ENCODE measurements at places on chromosomes 6 and 20. TPM values are rescaled to one million over a fixed set of nuclear protein-coding genes. Genes with fewer than 3 reads are reported as not detected.

DNA sequence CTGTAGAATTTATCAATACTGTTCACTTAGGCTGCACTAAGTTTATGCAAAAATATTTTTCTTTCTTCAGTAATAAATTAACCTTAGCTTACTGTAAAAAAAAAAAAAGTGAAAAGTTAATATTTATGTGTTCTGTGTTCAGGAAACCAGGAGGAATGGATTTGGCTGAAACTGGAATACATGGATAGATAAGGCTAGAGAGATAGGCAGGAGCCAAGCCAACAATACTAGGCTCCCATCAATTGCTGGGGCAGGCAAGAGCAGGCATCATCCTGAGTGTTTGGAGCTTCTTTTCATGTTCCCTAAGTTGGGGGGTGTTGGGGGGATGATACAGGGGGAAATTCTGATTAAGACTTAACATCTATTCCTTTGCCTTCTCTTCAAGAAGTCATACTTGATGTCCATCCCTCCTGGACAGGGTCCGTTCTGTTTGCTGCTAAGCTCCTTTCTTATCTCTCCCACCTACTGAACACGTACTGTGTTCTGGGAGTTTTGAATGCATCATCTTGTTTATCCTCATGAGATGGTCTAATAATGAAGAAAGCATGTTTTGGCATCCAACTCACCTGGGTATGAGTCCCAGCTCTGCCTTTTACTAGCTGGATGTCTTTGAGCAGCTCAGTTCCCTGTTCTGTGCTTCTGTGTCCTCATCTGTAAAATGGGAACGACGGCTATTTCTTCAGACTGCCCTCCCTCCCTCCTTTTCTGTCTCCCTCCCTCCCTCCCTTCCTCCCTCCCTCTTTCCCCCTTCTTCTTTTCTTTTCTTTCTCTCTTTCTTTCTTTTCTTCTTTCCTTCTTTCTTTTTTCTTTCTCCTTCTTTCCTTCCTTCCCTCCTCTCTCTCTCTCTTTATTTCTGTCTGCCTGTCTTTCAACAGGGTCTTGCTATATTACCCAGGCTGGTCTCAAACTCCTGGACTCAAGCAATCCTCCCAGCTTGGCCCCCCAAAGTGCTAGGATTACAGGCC lies 6.4 kb upstream of the PROCR start:
- no peak for DNase-seq
- H3K27me3 ChIP-seq, result peaks cover 2% of the 10 kb centered on the region
- H3K36me3 ChIP-seq, result peaks cover 9% of the 10 kb centered on the region
- H3K4me3 ChIP-seq, result no peak overlapping the region

- no peak for DNase-seq
- H3K27ac ChIP-seq, result no peak overlapping the region
- H3K4me1 ChIP-seq, result no peaks in the 10 kb centered on the region
- H3K4me3 ChIP-seq, result no peak overlapping the region
- H3K36me3 ChIP-seq, result no peaks in the 10 kb centered on the region
These were observed 54.9 kb downstream of the PXDC1 start for GRCh38 chr6:3696525-3697088.

GRCh38 chr6:154247119-154247861 lies 109.3 kb downstream of the IPCEF1 start:
- H3K36me3 ChIP-seq, result peaks cover 48% of the 10 kb centered on the region
- DNase-seq, result peak; percentile 50
- peak overlapping the region; percentile 89 for H3K4me3 ChIP-seq
- H3K4me1 ChIP-seq, result peaks cover 90% of the 10 kb centered on the region

- H3K4me3 ChIP-seq, result no peak overlapping the region
- DNase-seq, result no peak
- H3K36me3 ChIP-seq, result no peaks in the 10 kb centered on the region
- H3K27ac ChIP-seq, result no peak overlapping the region
- H3K4me1 ChIP-seq, result no peaks in the 10 kb centered on the region
These were observed 36.3 kb upstream of the SLC4A11 start for GRCh38 chr20:3275064-3275935.

DNA sequence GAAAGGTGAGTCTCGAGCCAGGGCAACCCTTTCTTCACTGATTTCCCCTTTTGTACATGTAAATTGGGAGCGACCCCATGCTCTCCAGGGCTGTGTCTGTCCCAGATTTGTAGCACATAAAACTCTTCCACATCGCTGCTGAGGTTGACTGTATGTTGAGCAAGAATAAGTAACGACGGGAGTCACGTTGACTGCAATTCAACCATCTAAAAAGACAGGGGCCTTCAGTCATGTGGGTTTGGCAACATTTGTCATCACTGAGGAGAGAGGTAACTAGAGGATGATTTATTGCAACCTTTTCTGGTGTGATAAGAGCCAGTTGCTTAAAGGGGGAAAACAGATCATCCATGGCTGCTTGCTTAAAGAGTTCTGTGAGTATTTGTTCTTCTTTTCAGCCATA lies 159.4 kb upstream of the SULF2 start:
- no peaks in the 10 kb centered on the region for H3K36me3 ChIP-seq
- H3K27me3 ChIP-seq, result peaks cover 7% of the 10 kb centered on the region
- no peak overlapping the region for H3K4me3 ChIP-seq

GRCh38 chr6:7912024-7912423 lies 1.4 kb upstream of the TXNDC5 start:
- no peak overlapping the region for H3K27ac ChIP-seq
- H3K36me3 ChIP-seq, result no peaks in the 10 kb centered on the region
- DNase-seq, result no peak
- no peak overlapping the region for H3K4me3 ChIP-seq

GRCh38 chr20:2130062-2130591 lies 28.5 kb downstream of the STK35 start:
- H3K27ac ChIP-seq, result no peak overlapping the region
- H3K36me3 ChIP-seq, result no peaks in the 10 kb centered on the region
- peaks cover 22% of the 10 kb centered on the region for H3K4me1 ChIP-seq
- no peak overlapping the region for H3K4me3 ChIP-seq
- DNase-seq, result no peak
- no peaks in the 10 kb centered on the region for H3K27me3 ChIP-seq

DNA sequence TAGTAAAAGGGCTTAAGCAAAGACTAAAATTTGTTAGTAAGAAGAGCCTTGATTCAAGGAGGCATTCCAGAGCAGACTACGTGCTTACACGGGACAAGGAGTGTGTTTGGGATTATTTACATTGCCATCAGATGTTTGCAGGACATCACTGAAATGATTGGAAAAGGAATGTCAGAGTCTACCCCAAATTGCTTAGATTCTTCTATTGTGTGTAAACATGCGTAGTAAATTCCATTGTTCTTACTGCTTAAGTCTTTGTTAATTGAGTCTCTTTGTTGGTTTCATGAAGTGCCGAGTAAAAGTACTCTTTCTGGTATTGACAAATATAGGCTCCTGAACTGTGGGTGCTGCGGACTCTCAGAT lies 60.5 kb downstream of the CD83 start:
- H3K4me3 ChIP-seq, result no peak overlapping the region
- no peaks in the 10 kb centered on the region for H3K36me3 ChIP-seq
- H3K4me1 ChIP-seq, result peaks cover 8% of the 10 kb centered on the region
- no peaks in the 10 kb centered on the region for H3K27me3 ChIP-seq

- no peaks in the 10 kb centered on the region for H3K4me1 ChIP-seq
- H3K27ac ChIP-seq, result no peak overlapping the region
- DNase-seq, result no peak
- no peak overlapping the region for H3K4me3 ChIP-seq
- no peaks in the 10 kb centered on the region for H3K36me3 ChIP-seq
These were observed 41.1 kb upstream of the CAP2 start for GRCh38 chr6:17352302-17352701.

DNA sequence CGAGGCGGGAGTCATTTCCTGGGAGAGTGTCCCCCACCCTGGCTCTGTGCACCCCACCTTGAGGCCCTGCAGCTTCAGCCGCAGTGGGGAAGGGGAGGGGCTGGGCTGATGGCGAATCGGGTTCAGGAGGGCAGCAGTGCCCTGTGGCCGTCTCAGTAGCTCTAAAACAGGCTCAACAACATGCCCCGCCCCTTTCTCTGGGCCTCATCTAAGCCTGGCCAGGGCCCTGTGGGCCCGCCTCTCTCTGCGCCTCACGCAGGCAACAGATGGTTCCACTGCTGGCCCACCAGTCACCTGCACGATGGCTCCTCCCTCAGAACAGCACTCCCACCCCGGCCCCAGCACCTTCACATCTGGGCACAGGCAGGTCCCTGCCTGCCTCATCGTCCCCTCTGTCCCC lies 30.2 kb downstream of the CHRNA4 start:
- no peak overlapping the region for H3K4me3 ChIP-seq
- no peak for DNase-seq
- no peaks in the 10 kb centered on the region for H3K27me3 ChIP-seq

DNA sequence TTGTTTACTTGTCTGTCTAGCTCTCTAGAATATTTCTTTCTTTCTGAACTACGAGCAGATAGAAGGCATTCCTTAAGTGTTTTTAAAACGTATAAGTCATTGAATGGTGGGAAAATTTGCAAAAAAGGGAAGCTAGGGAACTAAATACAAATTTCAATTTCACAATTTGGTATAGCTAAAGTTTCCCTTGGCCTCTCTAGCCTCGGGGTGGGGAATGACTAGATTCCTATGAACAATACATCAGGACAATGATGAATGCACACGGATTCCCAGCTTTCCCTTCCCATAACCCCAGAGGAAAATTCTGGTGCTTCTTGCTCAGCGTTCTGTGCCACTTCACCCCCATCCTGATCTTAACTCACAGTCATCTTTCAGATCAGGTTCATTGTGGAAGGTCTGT lies 113.3 kb upstream of the ASF1A start:
- H3K27me3 ChIP-seq, result peaks cover 6% of the 10 kb centered on the region
- no peak overlapping the region for H3K4me3 ChIP-seq
- no peaks in the 10 kb centered on the region for H3K36me3 ChIP-seq
- no peak for DNase-seq
- H3K27ac ChIP-seq, result no peak overlapping the region

GRCh38 chr6:7434672-7435071 lies 45.1 kb downstream of the RIOK1 start:
- H3K4me3 ChIP-seq, result no peak overlapping the region
- DNase-seq, result no peak
- peaks cover 8% of the 10 kb centered on the region for H3K4me1 ChIP-seq
- no peaks in the 10 kb centered on the region for H3K27me3 ChIP-seq

DNA sequence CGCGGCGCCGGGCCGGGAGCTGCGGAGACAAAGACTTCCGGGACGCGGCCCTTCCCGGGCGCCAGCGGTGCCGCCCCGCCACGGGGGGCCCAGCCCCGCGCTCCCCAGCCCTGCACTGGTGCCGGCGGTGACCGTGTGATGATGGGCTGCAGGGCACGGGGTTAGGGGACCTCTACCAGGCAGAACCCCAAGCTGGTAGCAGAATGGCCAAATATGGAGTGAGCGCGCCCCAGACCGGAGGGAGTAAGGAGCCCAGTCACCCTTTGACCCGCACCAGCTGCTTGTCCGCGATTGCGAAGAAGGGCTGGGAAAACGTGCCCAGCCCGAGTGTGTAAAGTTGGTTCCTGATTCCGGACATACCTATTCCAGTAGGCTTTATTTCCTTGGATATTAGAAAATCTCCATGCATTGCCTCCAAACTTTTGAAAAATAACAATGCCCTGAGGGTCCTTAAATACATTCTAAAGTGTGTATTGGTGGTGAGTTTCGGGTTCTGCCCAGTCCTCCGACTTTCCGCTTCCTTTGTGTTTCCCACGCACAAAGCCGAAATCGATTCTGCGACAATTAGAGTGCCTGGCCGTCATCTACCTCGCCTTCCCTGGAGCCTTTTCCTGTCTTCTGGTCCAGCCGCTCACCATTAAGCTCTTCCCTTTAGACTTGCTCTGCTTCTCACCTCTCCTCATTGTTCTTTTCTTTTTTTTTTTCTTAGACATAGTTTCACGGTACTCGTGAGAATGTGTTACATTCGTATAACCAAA lies 1.1 kb downstream of the ABRACL start:
- H3K4me3 ChIP-seq, result no peak overlapping the region
- H3K27ac ChIP-seq, result peak overlapping the region; percentile 98
- H3K4me1 ChIP-seq, result peaks cover 33% of the 10 kb centered on the region
- peak; percentile 17 for DNase-seq

- no peaks in the 10 kb centered on the region for H3K36me3 ChIP-seq
- H3K4me1 ChIP-seq, result no peaks in the 10 kb centered on the region
- no peak overlapping the region for H3K4me3 ChIP-seq
- DNase-seq, result no peak
These were observed 74.0 kb downstream of the NDUFAF5 start for GRCh38 chr20:13858871-13859270.

GRCh38 chr20:1374246-1374645 lies 18.6 kb downstream of the FKBP1A start:
- no peaks in the 10 kb centered on the region for H3K27me3 ChIP-seq
- no peak overlapping the region for H3K4me3 ChIP-seq
- peaks cover 61% of the 10 kb centered on the region for H3K36me3 ChIP-seq
- DNase-seq, result no peak
- peaks cover 71% of the 10 kb centered on the region for H3K4me1 ChIP-seq
- no peak overlapping the region for H3K27ac ChIP-seq

- DNase-seq, result no peak
- H3K36me3 ChIP-seq, result peaks cover 44% of the 10 kb centered on the region
- no peaks in the 10 kb centered on the region for H3K27me3 ChIP-seq
- H3K4me3 ChIP-seq, result no peak overlapping the region
These were observed 8.3 kb upstream of the TNXB start for GRCh38 chr6:32117461-32117860.

- H3K36me3 ChIP-seq, result no peaks in the 10 kb centered on the region
- H3K27me3 ChIP-seq, result peaks cover 40% of the 10 kb centered on the region
- no peak overlapping the region for H3K4me3 ChIP-seq
- no peak for DNase-seq
- H3K27ac ChIP-seq, result no peak overlapping the region
- peaks cover 2% of the 10 kb centered on the region for H3K4me1 ChIP-seq
These were observed 5.0 kb downstream of the MDFI start for GRCh38 chr6:41642960-41643898.

GRCh38 chr6:24780206-24780605 lies 5.5 kb downstream of the GMNN start:
- DNase-seq, result no peak
- peaks cover 47% of the 10 kb centered on the region for H3K4me1 ChIP-seq
- peaks cover 67% of the 10 kb centered on the region for H3K36me3 ChIP-seq
- no peaks in the 10 kb centered on the region for H3K27me3 ChIP-seq

- H3K36me3 ChIP-seq, result no peaks in the 10 kb centered on the region
- H3K4me3 ChIP-seq, result no peak overlapping the region
- DNase-seq, result no peak
These were observed 72.4 kb upstream of the NHSL1 start for GRCh38 chr6:138571585-138572166.

DNA sequence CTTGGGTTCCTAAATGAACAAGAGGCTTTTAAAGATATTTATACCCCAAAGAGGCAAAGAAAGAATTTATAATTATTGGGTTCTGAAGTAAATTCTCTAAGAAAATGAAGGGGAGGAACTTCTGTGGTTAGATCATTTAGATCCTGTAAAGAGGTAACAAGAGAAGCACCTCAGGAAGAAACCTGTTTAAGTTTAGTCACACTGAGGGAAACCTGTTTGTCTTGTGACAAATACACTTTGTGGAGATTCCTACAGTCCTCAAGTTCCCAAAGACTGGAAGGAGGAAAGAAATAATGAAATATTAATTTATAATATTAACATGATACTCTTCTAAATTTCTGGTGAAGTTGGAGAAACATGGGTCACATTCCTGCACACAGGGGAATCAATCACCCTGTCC lies 647.5 kb downstream of the EYS start:
- H3K4me3 ChIP-seq, result no peak overlapping the region
- H3K27me3 ChIP-seq, result no peaks in the 10 kb centered on the region
- no peak for DNase-seq
- no peaks in the 10 kb centered on the region for H3K4me1 ChIP-seq
- H3K36me3 ChIP-seq, result no peaks in the 10 kb centered on the region

FAM184A gene
- total RNA-seq, result 7.4 TPM

COL9A3 gene
- total RNA-seq, result not detected

GGTLC1 gene
- total RNA-seq, result not detected

CCN2 gene
- not detected for total RNA-seq

IPCEF1 gene
- 27.3 TPM for total RNA-seq

ENPP3 gene
- total RNA-seq, result 0.19 TPM

PREX1 gene
- 86.1 TPM for total RNA-seq

NR2E1 gene
- not detected for total RNA-seq

SNAI1 gene
- total RNA-seq, result not detected

RBCK1 gene
- 135 TPM for total RNA-seq

ZKSCAN8 gene
- total RNA-seq, result 18.6 TPM

MUC21 gene
- total RNA-seq, result not detected

MYLK4 gene
- total RNA-seq, result 0.69 TPM

STX11 gene
- 13.7 TPM for total RNA-seq
